CD4-positive, alpha-beta T cell treated with Interleukin-10 for 1 hour (primary cell): ENCODE measurements at places on chromosomes 2 and 18.

GRCh38 chr2:68412127-68412819 is 47.2 kb downstream of the PLEK start:
- no peak for DNase-seq

- DNase-seq: no peak
Observed at GRCh38 chr2:159096901-159097300, 128.5 kb downstream of the TANC1 start.

DNA sequence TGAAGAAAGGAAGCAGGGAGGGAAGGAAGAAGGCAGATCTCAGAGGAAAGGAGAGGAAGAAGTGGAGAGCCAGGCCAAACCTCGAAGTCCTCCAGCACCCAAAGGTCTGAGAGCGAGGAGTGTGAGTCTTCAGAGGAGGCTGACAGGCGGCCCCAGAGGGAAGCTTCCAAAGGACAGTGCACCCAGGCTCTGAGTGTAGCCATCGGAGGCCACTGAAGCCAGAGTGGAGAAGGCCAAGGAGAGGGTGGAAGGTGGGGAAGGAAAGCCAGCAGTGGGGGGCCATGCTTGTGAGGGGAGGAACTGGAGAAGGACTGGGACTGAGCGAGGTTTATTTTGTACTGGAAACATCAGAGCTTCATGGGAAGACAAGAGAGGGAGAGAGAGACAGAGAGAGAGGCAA is 6.0 kb downstream of the ATP6V1B1 start:
- DNase-seq: no peak

- DNase-seq: no peak
Observed at GRCh38 chr2:47218066-47218581, 63.0 kb upstream of the STPG4 start.

GRCh38 chr2:178827739-178828485 is 20.7 kb upstream of the TTN start:
- DNase-seq: no peak

DNA sequence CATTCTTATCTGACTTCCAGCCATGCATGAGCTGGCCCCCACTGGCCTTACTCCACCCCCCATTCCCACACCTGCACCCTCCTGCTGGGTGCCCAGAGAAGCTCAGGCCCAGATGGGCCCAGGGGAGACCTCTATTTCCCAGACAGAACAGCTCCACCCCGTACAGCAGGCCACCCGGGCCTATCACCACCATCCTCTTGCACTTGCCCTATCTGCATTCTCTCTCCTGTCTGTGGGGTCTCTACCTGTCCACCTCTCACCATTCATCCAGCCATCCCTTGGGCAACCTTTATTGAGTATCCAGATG is 25.3 kb upstream of the TNS1 start:
- DNase-seq: no peak

- no peak for DNase-seq
Observed at GRCh38 chr18:28177828-28178635, 1.1 kb upstream of the CDH2 start.

- no peak for DNase-seq
Observed at GRCh38 chr2:199962203-199962602, 6.8 kb downstream of the MAIP1 start.

- no peak for DNase-seq
Observed at GRCh38 chr2:234564699-234565098, 67.8 kb upstream of the ARL4C start.

- no peak for DNase-seq
Observed at GRCh38 chr2:26033270-26033817, 540 bp upstream of the RAB10 start.

DNA sequence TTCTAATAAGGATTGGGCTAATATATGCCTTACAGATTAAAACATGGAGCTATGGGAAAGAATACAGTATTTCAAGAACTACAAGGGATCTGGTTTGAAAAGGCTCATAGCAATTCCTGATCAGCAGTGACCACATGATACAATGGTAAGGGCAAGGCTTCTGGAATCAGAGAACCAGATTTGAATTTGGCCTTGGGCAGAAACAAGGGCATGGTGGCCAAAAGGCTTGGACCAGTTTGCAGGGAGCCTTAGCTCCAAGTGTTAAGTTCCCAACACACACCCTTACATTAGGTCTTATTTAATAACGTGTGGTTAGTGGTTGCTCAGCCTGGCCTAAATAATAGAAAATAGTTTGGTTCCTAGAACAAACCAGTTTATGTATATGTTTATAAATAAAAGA is 87.7 kb downstream of the ZAP70 start:
- no peak for DNase-seq

- no peak for DNase-seq
Observed at GRCh38 chr18:8751692-8752091, 46.3 kb downstream of the MTCL1 start.

GRCh38 chr2:232731470-232731869 is 34.3 kb downstream of the GIGYF2 start:
- no peak for DNase-seq

GRCh38 chr2:173741759-173742158 is 223.4 kb downstream of the SP3 start:
- DNase-seq: no peak

GRCh38 chr2:207660994-207661393 is 35.8 kb upstream of the METTL21A start:
- DNase-seq: no peak

DNA sequence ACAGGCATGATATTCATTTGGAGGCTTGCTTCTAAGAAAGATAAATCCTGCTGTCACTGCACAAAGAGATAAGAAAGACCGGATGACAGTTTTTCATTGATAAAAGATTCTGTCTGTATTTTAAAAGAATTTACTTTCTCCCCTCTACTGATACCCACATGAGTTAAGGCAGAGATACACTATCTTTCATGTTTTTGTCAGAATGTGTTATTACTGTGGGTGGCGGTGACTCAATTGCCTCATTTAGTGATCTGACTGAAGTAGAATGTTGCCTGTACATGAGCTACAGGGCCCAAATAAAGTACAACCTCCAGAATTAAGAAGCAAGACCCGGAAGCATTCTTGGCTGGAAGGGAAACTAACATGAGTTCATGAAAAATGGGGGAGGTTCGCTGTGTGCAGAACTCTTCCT is 480.0 kb downstream of the SLC4A3 start:
- DNase-seq: no peak

GRCh38 chr2:73969356-73969755 is 15.4 kb upstream of the TET3 start:
- DNase-seq: no peak

DNA sequence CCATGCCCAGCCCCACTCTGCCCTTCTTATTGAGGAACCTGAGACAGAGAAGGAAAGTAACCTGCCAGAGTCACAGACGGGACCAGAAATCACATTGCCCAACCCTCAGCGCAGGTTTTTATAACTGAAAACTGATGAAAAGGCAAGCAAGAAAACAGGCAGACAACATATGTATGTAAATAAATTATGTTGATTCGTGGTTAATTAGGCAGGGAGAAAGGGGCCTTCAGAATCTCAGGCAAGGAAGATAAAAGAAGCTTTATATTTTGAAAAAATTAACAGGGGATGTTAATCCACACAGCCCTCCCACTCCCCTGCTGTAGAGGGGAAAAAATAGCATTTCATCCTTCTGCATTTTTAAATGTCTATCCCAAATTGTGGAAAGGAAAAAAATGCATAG is 378.5 kb downstream of the PIK3C3 start:
- DNase-seq: no peak

GRCh38 chr18:76857476-76857875 is 35.1 kb downstream of the ZNF236 start:
- no peak for DNase-seq

- DNase-seq: no peak
Observed at GRCh38 chr2:154375579-154375931, 322.9 kb upstream of the KCNJ3 start.

GRCh38 chr2:128513961-128514283 is 195.3 kb upstream of the HS6ST1 start:
- no peak for DNase-seq

DNA sequence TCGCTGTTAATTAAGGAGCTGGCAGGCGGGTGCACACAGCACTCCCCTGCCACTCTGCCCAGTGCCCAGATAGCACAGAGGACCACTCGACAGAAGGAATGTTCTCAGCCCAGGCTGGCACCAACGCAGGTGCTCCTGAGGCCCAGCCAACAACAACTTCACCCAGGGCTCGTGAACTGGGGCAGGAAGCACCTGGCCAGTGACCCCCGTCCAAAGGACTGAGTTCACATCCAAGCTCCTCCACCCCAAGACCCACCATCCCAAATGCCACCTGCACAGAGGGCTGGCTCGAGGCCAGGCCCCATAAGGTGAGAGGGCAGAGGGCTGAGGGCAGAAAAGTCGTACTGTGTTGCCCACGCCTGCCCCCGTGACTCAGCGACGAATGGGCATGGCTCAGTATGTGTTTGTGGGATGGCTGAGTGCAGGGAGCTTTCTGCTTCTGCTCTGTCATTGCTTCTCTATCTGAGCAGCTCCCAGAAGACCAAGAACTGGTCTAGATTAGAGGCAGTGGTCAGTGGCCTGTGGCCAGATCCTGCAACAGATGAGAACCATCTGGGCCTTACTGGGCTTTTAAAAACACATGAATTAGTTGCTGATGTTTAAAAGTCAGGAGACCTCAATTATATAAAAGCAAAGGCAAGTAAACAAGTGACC is 68.4 kb downstream of the POLR1A start:
- DNase-seq: peak; percentile 42

DNA sequence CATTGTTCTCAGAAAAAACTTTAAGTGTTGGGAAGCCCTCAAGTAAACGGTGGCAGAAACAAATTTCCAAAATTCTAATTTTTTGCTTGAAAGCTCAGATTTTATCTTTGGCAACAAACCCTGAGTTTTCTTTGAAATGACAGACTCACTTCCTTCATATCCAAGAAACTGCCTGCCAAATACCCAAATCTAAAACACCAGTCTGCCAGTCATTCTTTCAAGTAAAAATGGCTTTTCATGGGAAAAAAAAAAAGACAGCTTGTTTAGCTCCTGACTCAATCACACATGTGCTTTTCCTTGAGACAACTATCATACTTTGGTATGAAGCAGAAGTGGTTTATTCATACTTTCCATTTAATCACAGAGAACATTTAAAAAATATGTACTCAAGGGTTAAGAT is 40.6 kb upstream of the CSRNP3 start:
- DNase-seq: no peak

- DNase-seq: no peak
Observed at GRCh38 chr2:204468746-204469429, 76.4 kb upstream of the PARD3B start.

GRCh38 chr2:84768840-84769239 is 112.0 kb downstream of the TRABD2A start:
- DNase-seq: no peak

DNA sequence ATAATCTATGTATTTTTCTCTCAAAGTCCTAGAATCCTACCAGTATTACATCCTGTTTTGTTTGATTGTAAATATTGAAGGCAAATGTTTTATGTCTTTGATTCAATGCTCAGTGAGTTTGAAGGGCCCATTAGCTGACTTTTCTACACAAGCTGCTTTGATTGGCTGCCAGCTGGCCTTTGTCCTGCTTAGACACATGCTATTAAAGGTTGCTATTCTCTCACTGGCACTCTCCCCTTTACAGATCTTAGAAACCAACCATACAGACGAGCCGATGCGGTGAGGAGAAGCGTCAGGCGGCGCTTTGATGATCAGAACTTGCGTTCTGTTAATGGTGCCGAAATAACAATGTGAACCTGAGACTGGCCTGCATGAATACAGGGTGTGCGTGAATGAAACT is 69.7 kb downstream of the PRPF40A start:
- DNase-seq: no peak

GRCh38 chr2:71498261-71498701 is 44.9 kb downstream of the DYSF start:
- no peak for DNase-seq

GRCh38 chr2:205438241-205438640 is 244.1 kb upstream of the NRP2 start:
- no peak for DNase-seq

DNA sequence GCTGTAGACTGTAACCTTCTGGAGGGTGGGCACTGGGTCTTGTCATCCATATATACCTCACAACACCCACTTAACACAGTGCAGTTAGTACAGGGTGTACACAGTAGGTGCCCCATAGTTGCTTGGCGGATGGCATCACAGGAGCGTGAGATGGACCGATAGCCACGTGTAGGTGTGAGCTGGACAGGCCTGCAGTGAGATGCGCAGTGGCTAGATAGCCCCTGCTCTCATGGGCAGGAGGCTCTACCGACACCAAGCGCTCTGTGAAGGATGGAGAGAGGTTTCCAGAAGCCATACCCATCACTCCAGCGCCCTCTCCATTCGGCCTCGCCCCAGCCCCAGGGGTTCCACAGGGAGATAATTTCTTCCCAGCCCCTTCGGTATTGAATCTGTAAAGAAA is 49.5 kb downstream of the CAPN13 start:
- no peak for DNase-seq

- no peak for DNase-seq
Observed at GRCh38 chr2:7937082-7937481, 744.8 kb upstream of the ID2 start.

DNA sequence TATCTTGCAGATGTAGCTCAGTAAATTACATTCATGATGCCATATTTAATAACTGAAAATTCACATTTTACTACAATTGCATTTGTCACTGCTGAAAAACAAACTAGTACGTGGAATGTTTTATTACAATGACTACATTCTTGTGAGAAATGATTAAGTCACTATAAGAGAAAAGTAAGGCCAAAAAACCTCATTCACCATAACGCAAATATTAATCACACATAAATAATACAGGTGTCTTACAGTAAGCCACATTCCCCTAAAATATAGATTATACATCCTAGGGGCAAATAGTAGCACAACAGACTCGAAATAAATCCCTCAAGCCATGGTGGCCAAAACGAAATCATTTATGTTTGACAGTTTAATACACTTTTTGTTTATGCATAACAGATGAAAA is 460.6 kb downstream of the NR4A2 start:
- no peak for DNase-seq

DNA sequence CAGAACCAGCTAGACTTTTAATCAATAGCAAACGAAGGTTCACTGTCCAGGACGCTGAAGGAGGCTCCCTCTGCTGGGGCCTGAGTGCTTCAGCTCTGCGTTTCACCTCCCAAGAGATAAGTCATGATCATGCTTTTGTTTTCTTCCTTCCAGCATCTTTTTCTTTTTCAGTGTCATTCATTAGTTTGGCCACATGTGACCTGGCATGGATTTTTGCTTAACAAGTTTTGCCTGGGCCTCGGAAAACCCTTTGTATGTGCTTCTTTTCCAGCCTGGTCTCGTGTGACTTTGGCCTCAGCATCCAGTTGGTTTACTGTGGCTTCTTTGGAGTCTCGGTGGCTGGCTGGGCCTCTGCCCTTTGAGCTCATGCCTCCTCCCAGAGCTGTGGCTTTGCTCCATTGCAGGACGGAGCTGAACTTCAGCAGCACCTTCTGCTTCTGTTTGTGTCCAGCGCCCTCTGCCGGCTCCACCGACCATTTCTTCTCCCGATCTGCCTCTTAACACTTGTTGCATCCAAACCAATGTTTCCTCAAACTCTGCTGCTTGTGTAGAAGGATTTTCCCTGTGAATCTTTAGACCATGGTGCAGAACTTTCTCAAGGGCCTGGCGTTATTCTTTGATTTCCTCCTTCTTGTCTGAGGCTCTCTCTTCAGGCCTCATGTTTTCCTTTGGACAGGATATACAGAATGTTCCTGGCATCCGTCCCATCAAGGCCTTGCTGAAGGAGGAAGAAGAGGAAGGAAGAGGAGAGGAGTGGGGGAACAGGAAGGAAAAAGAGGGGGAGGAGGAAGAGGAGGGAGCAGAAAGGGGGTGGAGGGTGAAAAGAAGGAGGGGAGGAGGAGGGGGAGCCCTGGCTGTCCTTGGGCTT is 23.6 kb upstream of the HES6 start:
- peak; percentile 77 for DNase-seq

GRCh38 chr2:33482518-33482917 is 6.1 kb downstream of the RASGRP3 start:
- DNase-seq: no peak

GRCh38 chr2:233247744-233248143 is 3.7 kb upstream of the ATG16L1 start:
- peak; percentile 61 for DNase-seq
